ENCODE measurements at places on chromosomes 5 and 9.

DNA sequence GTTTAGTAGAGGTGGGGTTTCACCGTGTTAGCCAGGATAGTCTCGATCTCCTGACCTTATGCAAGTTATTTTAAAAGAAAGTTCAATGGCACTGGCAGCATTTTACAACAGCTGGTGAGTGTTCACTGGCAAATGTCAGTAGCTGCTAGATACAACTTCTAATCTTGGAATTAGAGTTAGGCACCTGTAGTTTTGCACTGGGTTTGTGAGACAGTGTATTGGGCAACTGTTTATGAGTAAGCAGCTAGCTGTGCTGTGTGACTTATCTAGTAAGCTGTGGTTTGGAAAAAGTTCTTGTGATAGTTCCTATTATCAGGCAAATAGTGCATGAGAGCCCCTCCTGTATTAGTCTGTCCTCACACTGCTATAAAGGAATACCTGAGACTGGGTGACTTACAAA lies 61.5 kb downstream of the UBE2QL1 start:
- no peak for DNase-seq

- no peak for DNase-seq
These were observed 124.3 kb downstream of the MRPS30 start for GRCh38 chr5:44932922-44933585.

DNA sequence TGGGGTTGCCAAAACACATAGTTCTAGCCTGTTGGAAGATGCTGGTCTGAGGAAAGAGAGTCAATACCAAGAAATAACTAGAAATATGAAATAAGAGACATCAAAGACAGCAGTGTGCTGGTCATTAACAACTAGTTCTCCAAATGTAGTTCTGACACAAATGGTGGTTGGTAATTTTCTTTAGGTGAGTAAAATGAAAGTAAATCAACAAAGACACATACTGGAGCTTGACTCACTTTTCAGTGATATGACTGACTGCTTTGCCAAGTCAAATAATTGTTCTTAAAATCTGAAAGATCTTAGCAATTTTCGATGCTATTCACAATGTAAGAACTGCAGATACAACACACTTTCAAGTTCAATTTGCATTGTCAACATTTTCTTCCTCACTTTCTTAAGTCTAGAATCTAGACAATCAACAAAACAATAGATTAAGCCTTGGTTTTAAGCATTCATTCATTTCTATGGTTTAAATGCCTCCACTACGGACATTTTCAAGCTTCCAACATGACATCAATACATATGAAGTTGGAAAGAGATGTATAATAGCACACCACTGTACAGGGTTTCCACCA lies 166.8 kb upstream of the MAP3K1 start:
- no peak for DNase-seq

DNA sequence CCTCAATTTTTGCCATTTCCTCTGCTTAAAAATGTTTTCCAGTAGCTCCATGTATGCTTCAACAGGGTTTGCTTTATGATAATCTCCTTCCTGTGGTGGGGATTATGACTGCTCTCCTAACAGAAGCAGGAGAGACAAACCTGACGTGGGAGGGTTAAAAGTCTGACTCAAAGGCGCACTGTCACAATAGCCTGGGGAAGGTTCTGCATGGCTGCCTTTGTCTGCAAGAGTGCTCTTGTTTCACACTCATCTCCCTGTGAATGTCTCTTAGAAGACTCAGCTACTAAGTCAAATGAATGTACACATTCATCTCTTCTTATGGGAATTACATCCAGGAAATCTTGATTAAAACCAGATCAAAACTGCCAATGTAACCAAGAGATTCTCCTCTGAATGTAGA lies 90.9 kb upstream of the MTAP start:
- DNase-seq, result no peak

DNA sequence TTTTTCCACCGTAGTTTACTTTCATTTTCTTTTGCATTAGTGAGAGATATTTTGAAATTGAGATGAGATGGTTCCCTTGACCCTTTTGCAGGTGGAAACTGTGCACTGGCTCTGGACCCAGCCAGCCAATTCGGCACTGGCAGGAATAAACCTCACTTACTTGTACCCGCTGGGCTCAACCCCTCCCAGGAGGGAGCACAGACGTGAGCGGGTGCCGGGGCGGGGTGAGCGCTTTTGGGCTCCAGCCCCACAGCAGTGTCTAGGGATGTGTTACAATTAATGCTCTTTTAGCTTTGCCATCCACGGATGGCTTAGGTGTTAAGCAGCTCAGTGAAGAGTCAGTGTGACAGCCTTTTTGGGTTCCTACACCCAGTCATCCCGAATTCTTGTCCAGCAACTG lies 766.1 kb upstream of the CHD1 start:
- no peak for DNase-seq

DNA sequence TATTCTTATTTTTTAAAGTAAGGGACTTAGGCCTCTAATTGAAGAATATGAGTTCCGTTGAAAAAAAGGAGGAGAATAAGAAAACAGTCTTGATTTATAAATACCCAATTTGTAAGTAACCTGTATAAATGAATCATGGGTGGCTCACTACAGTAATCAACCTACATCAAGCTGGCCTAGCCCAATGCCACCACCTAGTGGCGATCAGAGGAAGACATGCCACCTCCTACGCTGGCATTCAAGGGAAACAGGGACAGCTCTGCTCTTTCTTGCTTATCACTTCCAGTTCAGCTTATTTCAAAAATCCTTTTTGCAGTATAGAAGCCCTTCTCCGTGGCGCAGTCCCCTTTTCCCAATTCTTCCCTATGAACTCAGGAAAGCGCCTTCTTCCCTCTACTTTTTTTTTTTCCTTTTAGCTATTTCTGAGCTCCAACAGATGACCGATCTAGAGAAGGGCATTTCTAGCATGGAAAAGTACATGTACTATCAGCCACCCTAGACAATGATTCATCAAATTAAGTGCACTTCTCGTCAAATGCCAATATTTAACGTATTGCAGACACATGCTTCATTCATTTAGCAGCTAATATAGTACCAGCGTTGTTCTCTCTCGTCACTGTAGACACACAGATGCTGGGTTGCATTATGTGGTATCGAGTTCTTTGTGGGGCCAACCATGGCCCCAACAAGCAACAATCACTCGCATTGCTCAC lies 28.3 kb downstream of the PTPN3 start:
- DNase-seq, result peak; percentile 29

GRCh38 chr5:159877894-159878448 lies 38.3 kb upstream of the ADRA1B start:
- DNase-seq, result no peak

DNA sequence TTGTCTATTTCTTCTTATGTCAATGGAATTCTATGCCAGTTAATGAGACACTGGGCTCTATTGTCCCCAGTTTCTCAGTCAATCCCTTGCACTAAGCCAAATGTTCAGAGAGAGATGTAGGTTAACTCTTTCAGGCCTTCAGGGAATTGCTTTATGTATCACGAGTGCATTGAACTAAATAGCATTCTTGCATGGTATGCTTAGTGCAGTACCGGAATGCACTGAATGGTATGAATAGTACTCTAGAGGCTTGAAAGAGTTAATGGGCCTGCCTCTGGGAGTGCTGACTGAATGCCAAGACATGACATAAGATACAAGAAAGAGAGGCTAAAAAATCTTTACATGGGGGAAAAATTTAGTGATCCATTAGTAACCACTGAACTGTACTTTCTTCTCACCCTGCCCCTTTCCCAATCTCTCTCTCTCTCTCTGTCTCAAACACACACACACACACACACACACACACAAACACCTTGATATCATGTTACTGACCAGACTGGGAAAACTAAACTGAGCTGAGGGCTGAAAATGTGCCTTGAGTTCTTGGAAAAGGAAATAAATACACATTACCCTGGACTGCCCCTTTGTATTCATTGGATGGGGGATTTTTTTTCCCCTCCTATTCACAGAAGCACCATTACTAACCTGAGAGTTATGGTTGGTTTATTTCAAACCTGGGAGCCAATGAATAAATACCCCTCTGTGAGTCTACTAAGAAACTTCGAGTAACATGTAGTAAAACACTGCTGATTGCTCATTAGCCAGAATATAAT lies 35.4 kb upstream of the TMC1 start:
- DNase-seq, result no peak

DNA sequence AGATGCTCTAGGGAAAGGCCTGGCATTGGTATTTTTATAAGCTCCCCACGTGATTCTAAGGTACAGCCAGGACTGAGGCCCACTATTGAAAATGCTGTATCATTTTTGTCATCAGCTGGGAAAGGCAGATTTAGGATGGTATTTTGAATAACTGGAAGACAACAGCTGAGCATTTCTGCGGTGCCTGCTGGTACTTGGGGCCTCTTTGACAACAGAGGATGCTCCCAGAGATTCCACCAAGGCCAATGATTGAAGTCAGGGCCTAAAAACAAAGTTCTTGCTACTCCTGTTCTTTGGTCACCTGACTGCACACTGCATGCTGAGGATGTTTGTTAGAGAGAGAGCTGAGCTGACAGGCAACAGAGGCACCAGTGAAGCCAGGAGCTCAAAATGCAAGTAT lies 8.1 kb downstream of the FBLL1 start:
- DNase-seq, result no peak

DNA sequence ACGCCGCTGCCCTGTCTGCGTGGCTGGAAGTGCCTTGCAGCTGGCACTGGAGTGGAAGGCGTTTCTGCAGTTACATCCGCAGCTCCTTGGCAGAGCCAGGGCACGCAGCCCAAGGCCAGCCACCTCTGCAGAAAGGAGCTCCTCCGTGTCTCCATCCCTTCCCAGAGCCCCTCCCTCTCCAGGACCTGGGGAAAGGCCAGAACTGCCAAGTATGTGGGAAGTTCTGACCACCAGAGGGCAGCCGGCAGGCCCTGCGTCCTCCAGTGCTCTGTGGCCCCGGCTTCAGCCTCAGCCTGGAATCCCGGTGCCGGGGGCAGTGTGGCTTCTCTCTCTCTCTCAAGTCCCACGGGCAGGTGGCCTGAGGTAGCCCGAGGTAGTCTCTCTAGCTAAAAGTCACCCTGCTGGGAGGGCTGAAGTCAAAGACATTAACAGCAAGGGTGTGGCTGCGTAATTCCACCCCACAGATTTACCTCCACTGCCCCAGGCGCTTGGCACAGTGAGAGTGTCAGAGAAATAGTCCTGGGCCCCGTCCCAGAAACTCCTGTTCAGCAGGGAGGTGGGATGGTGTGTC lies 101.7 kb upstream of the FCN2 start:
- DNase-seq, result no peak

GRCh38 chr9:126612326-126612812 lies 1.4 kb upstream of the LMX1B start:
- DNase-seq, result no peak

- no peak for DNase-seq
These were observed 199.0 kb upstream of the TARS1 start for GRCh38 chr5:33241802-33242201.

DNA sequence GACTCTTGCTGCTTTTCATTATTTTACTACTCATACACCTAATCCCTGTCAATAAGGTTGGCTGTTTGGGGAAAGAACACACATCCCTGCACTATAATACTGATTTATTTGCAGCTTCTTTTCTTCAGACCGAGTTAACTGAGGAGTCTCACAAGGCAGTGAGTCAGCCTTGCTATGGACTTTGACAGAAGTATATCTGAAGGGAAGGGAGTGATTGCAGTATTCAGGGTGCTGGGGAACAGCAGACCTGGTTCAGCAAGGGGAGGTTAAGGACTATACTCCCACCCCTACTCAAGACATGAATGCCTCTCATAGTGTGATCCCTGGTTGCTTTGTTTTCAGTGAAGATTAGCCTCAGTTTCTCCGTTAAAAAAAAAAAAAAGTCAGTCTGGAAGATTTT lies 99.8 kb downstream of the TLE4 start:
- no peak for DNase-seq

DNA sequence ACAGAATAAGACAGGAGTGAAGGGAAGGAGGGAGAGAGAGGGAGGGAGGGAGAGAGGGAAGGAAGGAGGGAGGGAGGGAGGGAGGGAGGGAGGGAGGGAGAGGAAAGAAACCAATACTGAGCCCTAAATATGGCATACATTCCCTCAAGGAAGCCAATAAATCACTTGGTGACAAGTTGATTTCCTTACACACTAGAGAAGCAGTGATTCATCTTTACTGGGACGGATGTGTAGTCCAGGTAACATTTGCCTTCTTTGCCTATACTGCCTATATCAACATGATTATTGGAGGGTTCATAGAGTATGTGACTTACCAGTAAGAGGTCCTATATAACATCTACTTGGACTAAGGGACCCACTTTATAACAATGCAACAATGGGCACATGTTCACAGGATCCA lies 83.2 kb downstream of the TRIM36 start:
- DNase-seq, result no peak

DNA sequence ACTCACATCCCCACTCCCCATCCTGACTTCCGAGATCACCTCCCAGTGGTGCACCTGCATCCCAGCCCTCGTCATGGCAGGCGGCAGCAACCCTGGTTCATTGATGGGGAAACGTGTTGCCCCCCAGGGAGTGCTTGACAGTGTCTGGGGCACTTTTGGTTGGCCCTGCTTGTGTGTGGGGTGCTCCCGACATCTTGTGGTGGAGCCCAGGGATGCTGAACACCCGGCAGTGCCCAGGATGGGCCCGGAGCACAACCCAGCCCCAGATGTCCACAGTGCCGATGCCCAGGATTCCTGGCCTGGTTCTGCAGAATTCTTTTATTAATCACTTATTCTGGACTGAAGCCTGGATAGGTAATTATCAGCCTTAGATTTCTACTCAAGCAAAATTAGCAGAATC lies 3.7 kb downstream of the MRPL36 start:
- DNase-seq, result no peak

DNA sequence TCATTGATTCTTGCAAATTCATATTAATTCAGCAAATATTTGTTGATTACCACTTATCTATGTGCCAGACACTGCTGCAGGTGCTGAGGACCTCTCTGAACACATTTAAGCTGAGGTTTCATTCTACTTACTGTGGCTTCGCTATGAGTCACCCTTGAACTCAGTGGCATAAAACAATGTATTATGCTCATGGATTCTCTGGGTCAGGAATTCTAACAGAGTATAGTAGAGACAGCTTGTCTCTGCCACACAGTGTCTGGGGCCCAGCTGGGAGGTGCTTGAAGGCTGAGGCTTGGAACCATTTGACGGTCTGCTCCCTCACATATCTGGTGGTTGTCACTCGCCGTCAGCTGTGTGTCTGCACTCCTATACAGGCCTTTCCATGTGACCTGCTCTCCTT lies 124.3 kb upstream of the NR3C1 start:
- no peak for DNase-seq

GRCh38 chr5:154214371-154215106 lies 24.0 kb downstream of the GALNT10 start:
- DNase-seq, result no peak

GRCh38 chr5:1390861-1391600 lies 46.1 kb upstream of the CLPTM1L start:
- DNase-seq, result no peak

DNA sequence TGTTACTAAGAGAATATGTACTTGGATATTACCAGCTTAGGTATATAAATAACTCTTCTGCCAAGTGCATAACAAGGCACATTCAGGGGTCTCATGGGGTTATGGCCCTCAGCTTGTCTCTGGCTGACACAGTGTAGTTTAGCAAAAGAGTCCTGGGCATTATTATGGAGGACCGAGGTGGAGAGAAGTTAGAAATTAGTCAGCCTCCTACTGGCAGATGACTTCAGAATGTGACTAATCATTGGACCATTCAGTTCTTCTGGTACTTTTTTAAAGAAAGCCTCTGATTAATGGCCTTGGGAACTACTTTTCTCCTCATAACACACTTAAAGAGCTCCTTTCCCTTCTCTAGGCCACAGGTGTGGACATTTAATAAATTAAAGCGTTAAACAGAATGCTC lies 178.9 kb downstream of the SH3GL2 start:
- DNase-seq, result no peak
